ENCODE measurements at places on chromosomes 4 and X.

DNA sequence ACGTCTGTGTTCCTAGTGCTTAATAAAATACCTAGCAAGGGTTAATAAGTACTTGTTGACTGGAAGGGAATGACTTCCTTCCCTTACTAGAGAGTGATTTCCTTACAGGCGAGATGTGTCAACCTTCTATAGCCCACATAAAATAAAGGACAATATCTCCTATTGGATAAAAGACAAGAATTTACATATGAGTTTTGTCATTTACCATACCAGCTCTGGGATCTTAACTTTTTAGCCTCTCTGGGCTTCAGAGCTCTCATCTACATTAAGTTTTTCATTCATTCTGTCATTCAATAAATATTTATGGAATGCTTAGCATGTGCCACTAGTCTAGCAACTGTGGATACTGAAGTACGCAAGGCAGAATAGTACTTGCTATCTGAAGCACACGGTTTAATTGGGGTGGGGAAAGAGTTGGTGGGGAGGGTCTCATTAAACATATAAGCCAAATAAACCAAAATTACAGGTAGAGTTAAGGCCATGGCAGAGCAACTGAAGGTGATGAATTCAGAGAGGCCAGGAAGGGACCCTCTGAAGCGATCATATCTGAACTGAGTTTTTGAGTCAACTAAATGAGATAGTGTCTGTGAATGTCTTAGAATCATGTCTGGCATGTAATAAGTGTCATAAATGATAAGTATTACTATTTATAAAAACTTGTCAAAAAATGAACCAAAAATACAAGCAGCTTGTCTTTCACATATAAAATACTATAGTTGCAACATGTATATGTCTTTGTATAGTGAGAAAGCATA, 91.6 kb upstream of the BMP2K start:
- DNase-seq: no peak

DNA sequence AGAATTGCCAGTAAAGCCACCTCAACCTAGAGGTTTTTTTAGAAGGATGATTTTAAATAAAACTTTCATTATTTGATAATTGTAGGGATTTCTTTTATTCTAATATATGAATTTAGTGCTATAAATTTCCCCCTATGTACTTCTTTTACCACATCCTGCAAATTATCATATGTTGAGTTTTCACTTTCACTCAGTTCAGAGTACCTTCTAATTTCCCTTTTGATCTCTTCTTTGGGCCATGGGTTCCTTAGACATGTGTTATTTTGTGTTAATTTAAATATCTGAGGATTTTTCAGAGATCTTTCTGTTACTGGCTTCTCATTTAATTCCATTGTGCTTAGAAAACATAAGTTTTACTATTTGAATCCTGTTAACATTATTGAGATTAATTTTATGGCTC, 6.1 kb downstream of the BEX2 start:
- no peak for DNase-seq

- DNase-seq: no peak
These were observed 68.7 kb upstream of the PRDX4 start for GRCh38 chrX:23598575-23598974.

- no peak for DNase-seq
These were observed 677.2 kb upstream of the INTU start for GRCh38 chr4:126955292-126956183.

DNA sequence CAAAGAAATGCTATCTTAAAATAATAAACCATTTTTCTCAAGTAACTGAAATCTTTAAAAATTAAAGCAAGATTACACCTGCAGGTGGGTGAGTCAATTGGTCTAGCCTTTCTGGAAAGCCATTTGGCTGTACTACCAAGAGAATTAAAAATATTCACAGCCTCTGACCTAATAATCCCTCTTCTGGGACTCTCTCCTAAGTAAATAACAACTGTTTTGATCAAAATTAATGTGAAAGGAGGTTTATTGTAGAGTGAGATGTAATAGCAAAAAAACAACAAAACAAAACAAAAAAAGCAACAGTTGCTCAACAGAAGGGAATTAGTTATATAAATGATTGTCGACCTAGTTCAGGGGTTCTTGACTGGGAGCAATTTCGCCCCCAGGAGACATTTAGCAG, 89.0 kb downstream of the GEMIN8 start:
- DNase-seq: peak; percentile 4

DNA sequence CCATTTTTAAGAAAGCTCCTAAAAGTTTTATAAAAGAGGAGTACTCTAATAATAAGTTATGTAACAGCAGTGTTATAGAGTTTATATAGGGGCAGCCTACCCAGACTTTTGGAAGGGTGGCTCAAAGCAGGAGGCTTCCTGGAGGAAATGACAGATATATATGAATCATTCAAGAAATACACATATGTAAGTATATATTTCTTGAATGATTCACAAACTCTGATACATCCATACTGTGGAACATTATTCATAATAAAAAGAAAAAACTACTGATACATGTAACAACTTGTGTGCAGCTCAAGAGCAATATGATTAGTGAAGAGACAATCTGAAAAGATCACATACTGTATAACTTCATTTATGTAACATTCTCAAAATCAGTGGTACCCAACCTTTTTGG, 166.2 kb downstream of the WDFY3 start:
- no peak for DNase-seq

GRCh38 chr4:166252487-166253402, 379.7 kb downstream of the TLL1 start:
- peak; percentile 47 for DNase-seq

DNA sequence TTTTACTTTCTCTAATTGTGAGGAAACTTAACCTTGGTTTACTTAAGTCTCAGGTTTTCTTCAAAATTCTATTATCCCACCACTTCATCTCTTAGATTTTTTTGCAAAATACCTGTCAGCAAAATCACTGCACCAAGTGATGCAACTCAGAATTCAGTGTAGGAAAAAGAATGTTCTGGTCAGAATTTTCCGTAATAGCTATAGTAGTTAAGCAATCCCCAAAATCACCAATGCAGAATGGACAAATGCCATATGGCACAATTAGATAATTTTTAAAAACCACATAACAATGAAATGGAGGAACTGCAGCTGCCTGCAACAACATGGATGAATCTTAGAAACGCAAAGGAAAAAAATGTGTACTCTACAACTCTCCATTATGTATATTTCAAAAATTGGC, 373.1 kb downstream of the NAF1 start:
- DNase-seq: no peak

- no peak for DNase-seq
These were observed 31.4 kb upstream of the ARSH start for GRCh38 chrX:2974961-2975360.

- peak; percentile 84 for DNase-seq
These were observed 194.4 kb downstream of the SLIT2 start for GRCh38 chr4:20445933-20446723.

- DNase-seq: peak; percentile 5
These were observed 43.6 kb downstream of the RTL9 start for GRCh38 chrX:110402091-110402849.

DNA sequence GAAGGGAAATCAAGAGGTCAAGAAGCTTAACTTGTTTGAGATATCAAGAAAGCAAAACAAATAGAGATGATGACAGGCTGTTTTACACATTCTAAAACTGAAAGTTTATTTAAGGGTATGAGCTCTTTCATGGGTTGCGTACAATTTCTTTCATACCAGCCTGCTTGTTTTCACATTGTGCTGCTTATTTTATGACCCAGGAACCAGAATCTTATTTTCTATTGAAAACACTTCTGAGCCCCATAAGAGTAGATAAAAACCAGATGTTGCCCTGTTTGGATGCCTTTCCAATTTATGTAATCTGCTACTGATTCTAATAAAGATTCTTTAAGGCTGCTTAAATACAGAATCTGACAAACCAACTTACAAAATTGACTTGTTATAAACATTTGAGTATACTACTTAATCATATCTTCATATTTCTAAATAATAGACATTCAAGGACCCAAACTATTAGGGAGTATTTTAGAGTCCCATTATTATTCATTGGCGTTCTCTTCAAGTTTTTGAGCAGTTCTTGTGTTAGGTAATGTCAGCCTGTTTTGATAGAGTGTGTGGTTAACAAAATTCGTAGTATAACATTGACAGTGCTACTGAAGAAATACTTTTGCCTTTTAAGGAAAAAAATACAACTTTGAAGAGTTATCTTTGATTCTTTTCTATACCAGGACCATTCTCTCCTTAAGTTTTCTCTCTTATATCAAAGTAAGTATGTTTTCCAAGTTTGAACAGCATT, 74.4 kb downstream of the PDLIM5 start:
- no peak for DNase-seq

All from NCI-H82 (cell line).